Right ventricle myocardium superior (tissue), 1 donor: ENCODE measurements at places on chromosomes 5 and 9. TPM values are rescaled to one million over a fixed set of nuclear protein-coding genes. Genes with fewer than 3 reads are reported as not detected.

GRCh38 chr9:109013679-109014607 is 644 bp upstream of the CTNNAL1 start:
- no peak for DNase-seq

DNA sequence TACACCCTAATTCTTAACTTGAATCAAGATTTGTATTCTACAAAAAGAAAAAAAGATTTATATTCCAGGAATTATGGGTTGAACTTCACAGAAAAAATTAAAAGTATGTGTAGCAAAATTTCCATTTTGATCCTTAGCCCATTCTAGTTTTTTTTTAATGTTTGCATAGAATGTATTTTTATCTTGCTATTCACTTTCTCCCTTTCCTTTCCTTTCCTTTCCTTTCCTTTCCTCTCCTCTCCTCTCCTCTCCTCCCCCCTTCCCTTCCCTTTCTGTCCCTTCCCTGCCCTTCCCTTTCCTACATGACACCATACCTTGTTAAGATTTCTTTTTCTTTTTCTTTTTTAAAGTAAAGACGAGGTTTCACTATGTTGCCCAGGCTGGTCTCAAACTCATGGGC is 542.5 kb upstream of the PTGER4 start:
- DNase-seq, result no peak

- DNase-seq, result no peak
Observed at GRCh38 chr5:149172261-149172660, 31.0 kb downstream of the ABLIM3 start.

DNA sequence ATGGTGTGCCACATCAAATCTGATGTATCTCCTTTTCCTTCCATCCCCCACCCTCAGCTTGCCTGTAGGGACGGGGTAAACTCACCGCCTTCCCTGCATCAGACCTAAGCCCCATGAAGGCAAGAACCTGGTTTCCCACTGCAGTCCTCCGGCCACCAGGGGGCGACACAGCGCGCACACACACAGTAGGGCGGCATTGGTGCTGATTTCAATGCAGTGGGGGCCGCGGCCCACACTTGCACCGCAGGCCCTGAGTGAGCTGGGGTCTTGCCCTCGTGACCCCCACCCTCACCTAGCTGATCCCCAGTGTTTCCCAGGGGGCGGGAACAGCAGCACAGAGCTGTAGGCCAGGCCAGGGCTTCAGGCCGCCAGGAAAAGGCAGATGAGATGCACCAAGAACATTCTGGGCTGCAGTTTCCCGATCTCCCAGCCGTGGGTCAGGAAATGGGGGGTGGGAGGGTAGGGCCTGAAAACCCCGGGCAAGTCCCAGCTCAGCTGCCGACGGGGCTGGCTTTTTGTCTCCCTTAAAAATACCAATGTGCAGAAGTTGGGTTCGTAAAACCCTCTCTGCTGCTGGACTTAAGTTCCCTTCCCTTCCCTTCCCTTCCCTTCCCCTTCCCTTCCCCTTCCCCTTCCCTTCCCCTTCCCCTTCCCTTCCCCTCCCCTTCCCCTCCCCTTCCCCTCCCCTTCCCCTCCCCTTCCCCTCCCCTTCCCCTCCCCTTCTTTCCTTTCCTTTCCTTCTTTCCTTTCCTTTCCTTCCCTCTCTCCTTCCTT is 19.5 kb downstream of the FAM163B start:
- no peak for DNase-seq

DNA sequence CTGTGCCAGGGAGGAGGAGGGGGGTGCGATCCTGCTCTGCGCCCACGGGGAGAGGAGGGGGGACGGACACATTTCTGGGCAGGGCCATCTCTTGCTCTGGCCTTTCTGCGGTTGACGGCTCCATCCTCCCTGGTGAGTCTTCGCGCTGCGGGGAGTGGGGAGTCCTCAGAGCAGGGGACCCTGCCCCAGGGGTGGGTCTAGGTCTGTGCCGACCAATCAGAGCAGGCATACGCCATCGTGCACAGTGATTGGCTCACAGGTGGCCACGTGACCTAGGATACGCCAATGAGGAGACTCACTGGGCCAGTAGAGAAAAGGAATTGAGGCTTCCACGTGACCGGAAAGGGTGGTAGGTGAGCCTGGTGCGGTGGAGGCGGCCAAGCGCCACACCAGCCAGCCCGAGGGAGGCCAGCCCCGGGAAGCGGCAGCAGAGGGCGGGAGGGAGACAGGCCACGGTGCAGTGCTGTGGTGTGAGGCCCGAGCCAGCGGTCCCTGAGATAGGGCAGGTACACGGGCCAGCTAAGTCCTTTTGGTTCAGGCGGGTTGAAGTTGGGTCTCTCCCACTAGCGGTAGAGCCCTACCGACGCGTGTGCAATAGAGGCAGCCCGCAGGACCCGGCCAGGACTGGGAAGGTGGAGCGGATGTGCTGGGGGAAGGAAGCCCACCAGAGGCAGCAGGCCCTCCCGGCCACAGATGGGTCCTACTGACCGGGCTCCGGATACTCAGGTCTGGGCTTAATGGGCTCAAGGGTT is 65.2 kb upstream of the RNF130 start:
- no peak for DNase-seq

DNA sequence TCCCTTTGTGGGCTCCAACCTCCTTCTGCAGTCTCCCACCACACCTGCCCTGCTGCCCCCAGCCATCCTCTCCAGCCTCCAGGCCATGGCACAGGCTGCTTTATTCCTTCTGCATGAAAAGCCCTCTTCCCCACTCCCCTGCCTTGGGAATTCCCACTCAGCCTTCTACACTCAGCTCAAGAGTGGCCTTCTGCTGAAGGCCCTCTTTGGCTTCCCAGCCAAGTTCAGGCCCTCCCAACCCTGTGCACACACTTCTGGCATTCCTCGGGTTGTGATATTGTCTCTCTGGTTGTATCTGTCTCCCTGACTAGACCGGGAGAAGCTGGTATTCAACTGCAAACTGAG is 5.7 kb downstream of the SHB start:
- no peak for DNase-seq

Gene CDH9
- total RNA-seq, result not detected

Gene DAPK1
- 5.3 TPM for total RNA-seq

Gene FOXD4L6
- not detected for total RNA-seq

Gene FOXD4L5
- not detected for total RNA-seq

Gene IPO11
- total RNA-seq, result 29.9 TPM

Gene TAF11L10
- total RNA-seq, result not detected

Gene TOR1B
- 10.0 TPM for total RNA-seq
